ENCODE measurements at places on chromosomes 6 and 20.
A peak's percentile ranks its signal among the peaks of the same experiment; 100 is the strongest.

GRCh38 chr6:143539734-143540133, 28.2 kb upstream of the FUCA2 start:
- no peak for DNase-seq

DNA sequence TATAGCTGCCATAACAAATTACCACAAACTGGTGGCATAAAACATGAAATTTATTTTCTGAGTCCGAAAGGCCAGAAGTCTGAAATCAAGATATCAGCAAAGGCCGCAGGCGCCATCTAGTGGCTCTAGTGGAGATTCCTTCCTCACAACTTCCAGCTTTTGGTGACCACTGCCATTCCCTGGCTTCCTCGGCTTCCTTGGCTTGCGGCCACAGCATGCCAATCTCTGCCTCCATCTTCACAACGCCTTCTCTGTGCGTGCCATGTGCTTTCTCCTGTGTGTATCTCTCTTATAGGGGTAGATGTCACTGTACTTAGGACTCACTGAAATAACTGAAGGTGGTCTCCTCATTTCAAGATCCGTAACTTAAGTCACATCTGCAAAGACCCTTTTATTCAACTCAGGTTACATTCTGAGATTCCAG, 5.4 kb upstream of the PLAGL1 start:
- peak; percentile 27 for DNase-seq

- peak; percentile 80 for DNase-seq
Observed at GRCh38 chr20:38152621-38153221, 12.3 kb downstream of the TGM2 start.

GRCh38 chr6:90484385-90484784, 102.5 kb downstream of the MAP3K7 start:
- no peak for DNase-seq

DNA sequence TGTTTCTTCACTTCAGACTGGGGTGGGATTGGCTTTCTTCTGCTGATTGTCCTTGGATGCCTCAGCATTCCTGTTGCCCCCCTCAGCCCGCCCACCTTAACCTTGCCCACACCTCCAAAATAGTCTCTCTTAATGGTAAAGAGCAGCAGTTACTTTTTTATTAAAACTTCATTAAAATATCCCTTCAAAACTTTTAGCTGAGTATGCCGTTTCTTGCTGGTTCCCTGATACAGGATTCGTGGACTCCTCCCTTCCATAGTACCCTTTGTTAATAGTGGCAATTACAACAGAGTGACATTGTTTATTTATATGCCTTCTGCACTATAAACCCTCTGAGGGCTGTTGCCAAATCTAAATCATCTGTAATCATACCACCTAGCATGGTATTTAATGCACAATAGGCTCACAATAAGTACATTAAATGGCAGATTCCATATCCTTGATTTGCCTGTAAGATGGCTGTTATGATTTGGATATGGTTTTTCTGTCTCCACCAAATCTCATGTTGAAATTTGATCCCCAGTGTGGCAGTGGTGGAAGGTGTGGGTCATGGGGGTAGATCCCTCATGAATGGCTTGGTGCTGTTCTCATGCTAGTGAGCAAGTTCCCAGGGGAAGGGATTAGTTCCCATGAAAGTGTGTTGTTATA, 3.5 kb upstream of the MOCS1 start:
- no peak for DNase-seq

DNA sequence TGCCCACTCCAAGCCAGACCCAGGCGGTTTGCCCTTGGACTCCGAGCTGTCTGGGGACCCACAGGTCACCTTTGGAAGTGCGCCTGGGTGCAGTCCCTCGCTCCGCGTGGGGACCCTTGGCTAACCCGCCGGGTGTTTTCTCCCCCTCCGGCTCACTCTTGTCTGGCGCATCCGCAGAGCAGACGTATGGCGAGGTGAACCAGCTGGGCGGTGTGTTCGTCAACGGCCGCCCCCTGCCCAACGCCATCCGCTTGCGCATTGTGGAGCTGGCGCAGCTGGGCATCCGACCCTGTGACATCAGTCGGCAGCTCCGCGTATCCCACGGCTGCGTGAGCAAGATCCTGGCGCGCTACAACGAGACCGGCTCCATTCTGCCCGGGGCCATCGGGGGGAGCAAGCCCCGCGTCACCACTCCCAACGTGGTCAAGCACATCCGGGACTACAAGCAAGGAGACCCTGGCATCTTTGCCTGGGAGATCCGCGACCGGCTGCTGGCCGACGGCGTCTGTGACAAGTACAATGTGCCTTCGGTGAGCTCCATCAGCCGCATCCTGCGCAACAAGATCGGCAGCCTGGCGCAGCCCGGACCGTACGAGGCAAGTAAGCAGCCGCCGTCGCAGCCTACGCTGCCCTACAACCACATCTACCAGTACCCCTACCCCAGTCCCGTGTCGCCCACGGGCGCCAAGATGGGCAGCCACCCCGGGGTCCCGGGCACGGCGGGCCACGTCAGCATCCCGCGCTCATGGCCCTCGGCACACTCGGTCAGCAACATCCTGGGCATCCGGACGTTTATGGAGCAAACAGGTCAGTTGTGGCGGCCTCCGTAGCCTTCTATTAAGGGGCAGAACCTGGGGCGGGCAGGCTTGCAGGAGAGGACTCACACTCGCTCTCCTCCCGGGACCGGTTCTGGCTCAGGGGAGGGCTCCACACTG, 1.1 kb downstream of the PAX1 start:
- no peak for DNase-seq

- DNase-seq = no peak
Observed at GRCh38 chr20:47747669-47748031, 37.6 kb downstream of the SULF2 start.

DNA sequence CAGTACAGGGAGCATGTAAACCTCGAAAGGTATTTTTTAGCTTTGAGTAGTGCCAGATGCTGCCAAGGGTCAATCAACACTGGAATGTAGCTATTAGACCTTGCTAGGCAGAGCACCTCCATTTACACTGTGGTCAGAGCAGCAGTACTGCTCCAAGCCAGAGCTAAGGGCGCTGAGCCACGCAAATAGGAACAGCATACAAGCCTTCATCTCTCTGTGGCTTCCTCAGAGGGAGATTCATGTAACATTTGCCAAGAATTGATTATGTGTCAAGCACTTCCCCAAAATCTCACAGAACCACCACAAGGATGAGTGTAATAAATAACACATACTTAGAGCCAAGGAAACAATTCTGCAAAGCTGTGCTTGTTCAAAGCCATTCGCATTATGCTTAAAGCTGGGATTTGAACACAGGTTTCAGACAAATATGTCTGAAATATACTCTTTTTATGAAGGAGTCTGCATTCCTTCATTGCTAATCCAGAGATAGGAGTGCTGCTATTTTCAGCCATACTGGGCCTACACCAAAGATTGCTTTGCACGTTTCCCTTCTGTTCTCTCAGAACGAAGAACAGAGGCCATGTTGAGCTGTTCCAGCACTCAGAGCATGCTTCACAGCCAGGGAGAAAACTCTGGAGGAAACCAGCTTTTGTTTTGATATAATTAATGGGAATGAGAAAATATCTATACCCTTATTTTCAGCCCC, 97.7 kb downstream of the SLC16A10 start:
- no peak for DNase-seq

GRCh38 chr6:70479236-70479635, 65.9 kb downstream of the FAM135A start:
- no peak for DNase-seq

- DNase-seq = no peak
Observed at GRCh38 chr6:69398729-69399128, 398.1 kb downstream of the LMBRD1 start.

DNA sequence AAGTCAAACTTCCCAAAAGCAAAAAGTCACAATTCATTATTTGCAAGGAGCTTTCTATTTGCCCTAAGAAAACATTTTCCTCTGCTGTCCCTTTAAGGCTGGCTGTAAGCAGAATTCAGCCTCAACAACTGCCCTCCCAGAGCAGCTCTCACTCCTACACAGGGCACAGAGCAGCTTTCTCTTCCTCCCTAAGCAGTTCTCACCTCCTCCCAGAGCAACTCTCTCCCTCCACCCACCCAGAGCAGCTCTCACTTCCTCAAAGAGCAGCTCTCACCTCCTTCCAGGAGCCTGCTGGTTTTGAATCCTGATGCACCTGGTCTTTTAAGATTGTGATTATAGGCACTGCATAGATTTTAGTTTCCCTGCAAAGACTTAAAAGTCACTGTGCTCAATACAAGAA, 120.6 kb upstream of the TMEM181 start:
- no peak for DNase-seq

DNA sequence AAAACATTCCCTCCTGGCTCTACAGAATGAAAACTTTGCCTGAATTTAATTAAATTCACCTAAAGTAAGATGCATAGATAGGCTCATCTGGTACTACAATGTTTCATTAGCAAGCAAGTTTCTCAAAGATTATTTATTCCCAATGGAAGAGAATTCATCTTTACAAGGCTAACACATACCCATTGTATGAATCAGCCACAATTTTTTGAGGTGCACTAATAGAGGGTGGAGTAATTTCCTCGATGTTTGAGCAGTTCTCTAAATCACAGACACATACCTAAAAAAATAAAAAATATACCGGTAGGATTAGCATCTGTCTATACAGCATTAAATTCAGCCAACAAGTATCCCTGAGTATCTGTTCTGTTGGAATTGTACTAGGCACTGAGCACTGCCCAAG, 32.7 kb downstream of the ROS1 start:
- DNase-seq = no peak

- no peak for DNase-seq
Observed at GRCh38 chr6:85261271-85261670, 188.6 kb upstream of the NT5E start.

- DNase-seq = no peak
Observed at GRCh38 chr6:21180155-21180554, 413.4 kb upstream of the SOX4 start.

DNA sequence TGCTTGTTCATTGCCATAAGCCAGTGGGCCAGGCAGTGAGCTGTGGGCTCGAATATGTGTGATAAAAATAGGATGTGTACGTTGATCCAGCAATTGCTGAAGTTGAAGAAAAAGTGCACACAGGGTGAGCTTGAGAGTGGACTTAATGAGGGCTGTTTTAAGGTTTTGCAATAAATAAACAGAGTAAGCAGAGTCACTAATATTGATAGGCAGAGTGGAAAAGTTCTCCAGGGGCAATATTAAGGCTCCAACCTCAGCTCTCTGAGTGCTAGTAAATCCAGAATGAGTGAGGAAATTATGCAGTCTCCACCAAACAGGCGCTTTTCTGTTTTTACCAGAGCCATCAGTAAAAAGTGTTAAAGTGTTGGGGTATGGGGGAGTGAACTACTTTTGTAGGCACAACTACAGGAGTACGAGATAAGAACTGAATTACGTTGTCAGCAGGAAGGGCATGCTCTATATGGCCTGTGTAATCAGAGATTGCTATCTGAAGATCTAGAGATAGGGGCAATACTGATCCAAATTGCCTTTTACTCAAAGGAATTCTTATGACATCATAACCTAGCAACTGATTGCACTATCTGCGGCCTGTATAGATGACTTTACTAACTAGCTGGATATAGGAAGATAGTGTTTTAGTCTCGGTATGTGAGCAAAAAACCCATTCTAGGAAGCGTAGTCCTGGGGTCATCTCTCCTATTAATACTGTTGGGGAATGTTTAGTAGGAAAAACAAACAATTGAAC, 7.6 kb upstream of the TBC1D20 start:
- DNase-seq = no peak

DNA sequence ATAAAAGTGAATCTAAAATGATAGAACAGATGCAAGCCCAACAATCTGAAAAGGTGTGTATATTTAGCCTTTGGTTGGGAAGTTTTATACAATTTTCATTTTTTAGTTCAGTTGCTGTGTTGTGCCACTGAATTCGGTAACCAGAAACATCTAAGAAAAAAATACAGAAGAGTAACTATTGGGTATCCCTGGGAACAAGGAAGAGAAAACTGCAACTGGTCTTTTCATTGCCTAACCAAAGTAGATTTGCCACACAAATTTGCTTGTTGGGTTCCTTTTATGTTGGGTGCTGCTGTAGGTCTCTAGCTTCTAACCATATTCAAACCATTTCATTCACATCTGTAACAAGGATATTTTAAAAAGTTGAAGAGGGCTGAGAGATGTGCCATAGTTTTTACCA, 2.8 kb upstream of the TMEM30A start:
- DNase-seq = no peak

DNA sequence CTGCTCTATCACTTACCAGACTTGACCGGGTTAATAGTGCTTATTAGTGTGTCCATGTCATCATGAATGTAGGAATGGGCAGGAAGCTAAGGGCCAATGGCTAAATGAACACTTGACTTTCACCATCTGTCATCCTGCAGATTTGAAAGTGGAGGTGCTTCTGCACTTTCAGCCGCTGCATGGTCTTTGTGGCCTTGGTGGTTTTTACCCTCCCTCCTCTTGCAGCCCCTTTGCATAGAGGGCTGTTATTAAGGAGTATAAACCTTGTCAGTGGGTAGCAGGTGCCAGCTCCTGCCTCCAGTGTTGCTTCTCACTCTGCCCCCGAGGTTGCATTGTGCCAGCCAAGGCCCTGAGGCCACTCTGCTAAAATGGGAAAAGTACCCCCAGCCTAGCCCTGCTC, 122.2 kb upstream of the TNFAIP3 start:
- no peak for DNase-seq

DNA sequence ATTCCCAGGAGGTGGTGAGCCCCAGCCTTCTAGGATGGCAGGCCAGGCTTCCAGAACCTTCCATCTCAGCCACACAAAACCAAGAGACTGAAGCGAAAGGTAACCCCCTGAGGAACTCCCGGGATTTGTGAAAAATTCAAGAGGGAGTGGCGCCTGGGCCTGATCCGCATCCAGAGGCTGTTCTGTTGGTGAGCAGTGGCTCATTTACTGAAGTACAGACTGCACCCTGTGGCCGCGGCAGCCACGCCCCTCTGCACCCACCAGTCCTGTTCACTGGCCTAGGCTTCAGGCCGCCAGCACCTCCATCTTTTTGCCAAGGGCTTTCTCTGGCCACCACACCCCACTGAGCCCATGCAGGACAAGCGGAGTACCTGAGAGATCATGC, 79.1 kb upstream of the PTPN1 start:
- DNase-seq = no peak

GRCh38 chr6:136015531-136015930, 164.0 kb downstream of the PDE7B start:
- DNase-seq = no peak

DNA sequence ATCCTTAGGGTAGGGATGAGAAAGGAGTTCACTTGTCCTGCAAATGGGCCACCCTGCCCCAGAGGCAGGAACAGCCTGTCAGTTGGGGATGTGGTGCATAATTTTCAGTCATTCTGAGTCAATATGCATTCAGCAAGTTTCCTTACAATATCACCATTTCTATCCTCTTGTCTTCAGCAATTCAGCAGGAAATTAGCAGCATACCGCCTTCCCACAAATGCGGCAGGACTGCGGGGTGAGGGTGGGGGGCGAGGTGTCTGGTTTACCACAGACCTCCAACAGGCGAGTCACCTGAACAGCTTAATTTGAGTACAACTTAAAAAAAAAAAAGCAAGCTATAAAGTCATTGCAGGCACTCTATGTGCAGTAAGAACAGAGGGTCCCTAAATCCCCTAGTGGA, 126.8 kb downstream of the MAP3K7 start:
- no peak for DNase-seq

- DNase-seq = no peak
Observed at GRCh38 chr6:25397406-25397805, 118.2 kb downstream of the CARMIL1 start.
